Stimulated activated CD4-positive, alpha-beta T cell treated with anti-CD3 and anti-CD28 coated beads, Interleukin-1b, Interleukin-23, amount 100 ng/mL, for 1 hour (primary cell): ENCODE measurements at places on chromosomes 1 and 21.

DNA sequence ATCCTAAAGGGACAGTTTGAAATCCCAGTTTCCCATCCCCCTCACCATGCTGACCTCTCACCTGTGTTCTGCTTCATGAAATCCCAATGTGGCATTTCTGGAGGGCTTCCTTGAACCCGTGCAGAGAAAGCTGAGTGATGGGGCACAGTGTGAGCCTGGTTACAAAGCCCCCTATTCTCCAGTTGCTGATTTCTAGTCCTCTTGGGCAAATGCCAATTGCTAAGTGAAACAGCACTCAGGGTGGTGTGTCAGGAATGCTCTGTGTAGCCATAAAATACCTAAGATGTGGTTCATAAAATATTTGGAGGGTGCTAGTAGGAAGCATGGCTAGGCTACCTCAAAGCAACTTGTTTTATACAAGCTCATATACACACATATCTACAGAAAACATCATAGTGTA lies 32.0 kb downstream of the SUSD4 start:
- no peak for DNase-seq

DNA sequence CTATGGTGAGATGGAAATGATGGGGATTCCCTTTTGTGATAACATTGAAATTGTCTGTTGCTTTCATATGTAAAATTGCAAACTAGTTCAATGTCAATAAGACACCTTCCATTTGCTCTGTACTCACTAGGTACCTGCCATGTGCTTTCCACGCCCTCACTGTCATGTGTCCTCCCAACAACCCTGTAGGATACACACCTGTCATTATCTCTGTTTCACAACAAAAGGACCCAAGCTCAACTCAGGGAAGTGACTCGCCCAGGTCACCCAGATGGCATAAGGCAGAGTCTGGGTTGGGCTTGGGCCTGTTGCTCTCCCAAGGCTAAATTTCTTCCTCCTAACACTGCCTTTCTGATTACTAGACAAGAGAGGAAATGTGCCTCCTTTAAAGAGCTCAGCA lies 45.3 kb upstream of the MCOLN3 start:
- DNase-seq, result no peak

- no peak for DNase-seq
Observed at GRCh38 chr1:39833621-39834385, 45.1 kb upstream of the BMP8B start.

DNA sequence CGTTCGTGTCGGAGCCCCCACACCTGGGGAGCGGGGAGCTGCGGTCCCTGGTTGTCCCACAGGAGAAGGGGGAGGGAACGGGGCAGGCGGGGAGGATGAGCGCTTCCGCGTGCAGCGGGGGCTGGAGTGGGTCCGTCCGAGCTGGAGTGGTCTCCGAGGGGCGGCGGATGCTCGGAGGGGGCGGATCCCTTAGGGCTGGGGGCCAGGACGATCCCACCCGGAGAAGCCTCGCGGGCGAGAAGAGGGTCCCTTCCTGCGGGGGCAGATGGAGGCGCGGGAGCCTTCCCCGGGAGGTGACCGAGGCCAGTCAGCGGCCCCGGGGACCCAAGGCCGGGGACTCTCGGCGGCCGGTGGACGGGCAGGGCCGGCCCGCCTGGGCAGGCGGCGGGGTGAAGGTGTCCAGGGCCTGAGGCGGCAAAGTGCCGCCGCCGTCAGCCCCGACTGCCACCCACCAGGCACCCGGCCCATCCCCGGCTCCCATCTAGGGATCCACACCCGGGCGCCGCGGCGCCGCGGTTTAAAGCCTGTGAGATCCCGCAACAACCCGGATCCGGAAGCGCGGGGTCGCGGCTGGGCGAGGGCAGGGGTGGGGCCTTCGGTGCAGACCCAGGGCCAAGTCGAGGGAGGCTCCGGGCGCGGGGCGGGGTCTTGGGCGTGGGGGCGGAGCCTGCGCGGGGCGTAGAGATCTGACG lies 5.3 kb upstream of the CCDC27 start:
- peak; percentile 69 for DNase-seq

GRCh38 chr1:211932231-211932932 lies 101.8 kb upstream of the LPGAT1 start:
- DNase-seq, result no peak

GRCh38 chr21:45995686-45996179 lies 14.2 kb downstream of the COL6A1 start:
- DNase-seq, result no peak

DNA sequence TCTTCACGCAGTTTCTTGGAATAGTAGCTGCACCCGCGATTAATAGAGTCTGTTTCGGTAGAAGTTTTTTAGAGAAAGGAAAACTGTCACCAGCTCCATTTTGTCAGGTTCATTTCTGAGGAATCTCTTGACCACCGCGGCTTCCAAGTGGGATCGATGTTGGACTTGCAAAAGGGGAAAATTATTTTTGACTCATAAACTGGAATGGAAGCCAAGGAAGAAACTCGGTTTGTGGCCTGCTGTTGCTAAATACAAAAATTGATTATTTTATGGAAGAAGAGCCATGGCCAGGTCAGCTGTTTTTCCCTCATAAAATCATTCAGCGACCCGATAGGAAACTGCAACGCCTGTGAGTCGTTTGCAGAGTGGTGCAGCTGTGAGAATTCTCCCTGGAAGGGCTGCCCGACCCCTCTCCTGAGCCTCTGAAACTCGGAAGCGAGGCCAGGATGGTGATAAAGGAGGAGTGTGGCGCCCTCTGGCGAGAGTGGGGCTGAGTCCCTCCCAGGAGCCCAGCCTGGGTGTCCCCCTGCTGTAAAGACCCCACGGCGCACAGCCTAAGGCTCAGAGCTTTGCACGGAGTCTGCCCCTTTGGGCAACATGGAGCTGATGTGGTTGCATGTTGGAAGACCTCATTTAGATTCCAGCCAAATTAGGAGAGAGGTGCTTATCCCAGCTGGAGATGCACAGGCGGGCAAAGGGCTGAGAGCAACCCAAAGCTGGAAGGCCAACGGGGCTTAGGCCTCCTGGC lies 83.6 kb upstream of the SLC25A33 start:
- DNase-seq, result peak; percentile 45

GRCh38 chr1:171712341-171712740 lies 29.5 kb downstream of the VAMP4 start:
- no peak for DNase-seq

DNA sequence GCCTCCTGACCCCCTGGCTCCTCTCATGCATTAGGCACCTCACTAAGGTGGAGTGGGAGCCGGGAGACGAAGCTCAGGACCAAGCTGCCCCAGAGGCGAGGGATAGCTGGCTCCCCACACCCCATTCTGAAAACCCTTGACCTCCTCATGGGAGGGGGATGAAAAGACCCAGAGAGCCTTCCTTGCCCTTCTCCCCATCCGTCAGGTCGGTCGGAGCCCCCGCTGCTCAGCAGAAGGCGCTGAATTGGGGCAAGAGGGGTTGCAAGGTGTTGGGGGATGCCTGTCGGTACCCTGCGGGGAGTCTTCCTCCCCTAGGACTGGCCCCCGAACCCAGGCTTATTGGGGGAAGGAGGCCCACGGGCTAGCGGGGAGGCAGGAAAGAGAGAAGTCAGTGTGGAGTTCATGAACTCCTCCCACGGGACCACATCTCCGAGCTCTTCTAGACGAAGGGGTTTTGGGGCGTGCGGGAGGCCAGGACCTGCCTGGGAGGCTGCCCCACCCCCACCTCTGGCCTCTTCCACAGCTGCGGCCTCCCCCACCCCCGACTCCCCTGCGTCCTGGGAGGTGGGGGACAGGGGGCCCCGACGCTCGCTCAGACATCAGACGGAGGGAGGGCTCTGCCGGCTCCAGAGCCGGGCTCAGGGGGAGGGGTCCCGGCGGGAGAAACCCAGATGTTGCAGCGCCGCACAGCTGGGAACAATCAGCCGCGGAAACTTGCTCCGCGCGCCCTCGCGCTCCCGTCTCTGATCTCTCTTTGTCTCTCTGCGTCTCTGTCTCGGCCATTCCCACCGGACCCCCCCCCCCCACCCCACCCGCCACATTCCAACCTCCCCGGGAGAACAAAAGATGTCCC lies 719 bp downstream of the MFAP2 start:
- DNase-seq, result no peak

- DNase-seq, result no peak
Observed at GRCh38 chr1:225670806-225671733, 18.1 kb upstream of the ENAH start.

DNA sequence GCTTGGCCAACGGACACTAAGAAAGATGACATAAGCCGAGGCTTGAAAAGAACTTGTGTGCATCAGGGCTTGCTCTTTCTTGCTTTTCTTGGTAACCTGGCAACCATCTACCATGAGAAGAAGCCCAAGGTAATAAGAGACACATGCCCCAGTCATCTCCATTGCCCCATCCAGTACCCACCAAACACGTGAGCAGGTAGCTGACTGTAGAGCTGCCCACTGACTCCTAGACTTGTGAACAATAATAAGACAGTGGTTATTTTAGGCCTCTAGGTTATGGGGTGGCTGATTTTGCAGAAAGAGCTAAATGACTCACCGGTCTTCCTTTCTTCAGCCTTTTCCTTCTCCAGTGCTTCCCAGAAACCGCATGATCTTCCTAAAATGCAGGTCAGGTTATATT lies 105.0 kb upstream of the JUN start:
- DNase-seq, result no peak
